ENCODE measurements at places on chromosomes 4 and X.

DNA sequence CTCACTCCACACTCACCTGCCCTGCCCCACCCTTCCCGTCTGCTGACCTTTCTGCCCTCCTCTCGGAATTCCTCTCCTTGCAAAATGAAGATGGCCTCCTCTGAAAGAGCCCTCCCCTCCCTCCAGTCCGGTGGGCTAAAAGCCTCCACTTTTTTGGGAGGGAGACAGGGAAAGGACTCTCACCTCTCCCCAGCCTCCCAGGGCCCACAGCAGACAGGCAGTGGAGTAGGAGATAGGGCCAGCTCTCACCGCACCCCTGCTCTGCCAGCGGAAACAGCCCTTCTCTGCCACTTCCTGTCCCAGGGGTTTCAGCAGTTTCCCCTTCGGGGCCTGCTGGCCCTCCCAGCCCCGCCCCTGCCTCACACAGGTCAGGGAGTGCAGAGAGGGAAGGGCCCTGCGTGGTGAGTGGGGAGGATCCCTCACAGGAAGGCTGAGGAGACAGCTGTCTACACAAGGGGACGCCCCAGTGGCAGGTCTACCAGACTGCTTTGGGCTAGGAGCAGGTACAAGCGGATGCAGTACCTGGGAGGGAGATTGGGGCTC lies 18.2 kb downstream of the ELF4 start:
- peak; percentile 92 for DNase-seq

GRCh38 chr4:35525192-35525978 lies 718.9 kb downstream of the ARAP2 start:
- no peak for DNase-seq

GRCh38 chr4:48781968-48782367 lies 1.9 kb upstream of the FRYL start:
- no peak for DNase-seq

DNA sequence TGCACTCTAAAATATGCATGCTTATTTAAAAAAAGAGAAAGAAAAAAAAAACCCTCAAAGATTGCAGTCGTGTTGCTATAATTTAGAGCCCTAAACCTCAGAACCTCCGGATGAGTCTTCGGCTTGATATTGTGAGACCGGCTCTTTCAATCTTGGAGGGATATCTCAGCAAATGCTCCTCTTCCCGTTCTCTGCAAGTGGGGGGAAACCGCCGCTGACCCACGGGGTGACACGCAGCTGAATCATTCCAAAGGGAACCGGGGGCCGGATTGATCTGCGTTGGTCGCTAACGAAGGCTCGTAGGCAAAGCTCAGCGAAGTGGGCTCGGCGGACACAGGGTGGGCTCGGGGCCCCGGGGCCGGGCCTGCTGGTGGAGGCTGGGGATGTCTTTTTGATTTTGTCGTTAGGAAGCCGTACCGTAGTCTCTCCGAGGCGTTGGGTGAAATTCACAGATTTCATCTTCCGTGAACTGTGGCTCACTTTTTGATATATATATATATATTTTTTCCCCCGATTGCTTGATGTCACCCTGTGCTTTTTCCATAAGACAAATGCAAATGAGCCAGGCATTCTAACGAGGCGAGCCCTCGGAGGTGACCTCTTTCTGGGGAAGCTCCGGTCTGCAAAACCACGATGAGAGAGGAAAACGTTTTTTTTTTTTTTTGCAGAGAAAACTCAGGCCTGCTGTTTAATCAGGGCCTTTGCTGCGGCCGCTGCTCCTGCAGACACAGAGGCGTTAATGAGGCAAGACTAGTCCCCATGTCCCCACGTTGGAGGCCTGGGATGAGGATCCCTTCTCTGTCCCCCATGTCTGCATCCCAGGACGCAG lies 110.7 kb upstream of the PPP2R3B start:
- no peak for DNase-seq

GRCh38 chr4:148021686-148022085 lies 289.8 kb downstream of the ARHGAP10 start:
- no peak for DNase-seq

- DNase-seq = no peak
Measured at GRCh38 chr4:17812125-17812524, 1.3 kb downstream of the NCAPG start.

- peak; percentile 39 for DNase-seq
Measured at GRCh38 chrX:70033348-70034051, 16.2 kb downstream of the AWAT2 start.

DNA sequence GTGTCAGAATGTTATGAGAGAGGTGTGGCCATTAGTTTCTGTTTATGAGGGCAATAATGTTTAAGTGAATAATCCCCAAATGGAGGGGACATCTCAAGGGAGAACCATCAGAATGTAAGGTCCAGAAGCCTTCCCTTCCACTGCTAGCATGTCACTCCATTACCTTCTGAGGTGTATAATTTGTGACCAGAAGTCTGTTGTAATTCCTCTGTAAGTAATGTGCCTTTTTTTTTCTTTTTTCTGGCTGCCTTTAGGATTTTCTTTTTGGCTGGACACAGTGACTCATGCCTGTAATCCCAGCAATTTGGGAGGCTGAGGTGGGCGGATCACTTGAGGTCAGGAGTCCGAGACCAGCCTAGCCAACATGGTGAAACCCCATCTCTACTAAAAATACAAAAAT lies 10.8 kb upstream of the COPS4 start:
- DNase-seq = no peak

DNA sequence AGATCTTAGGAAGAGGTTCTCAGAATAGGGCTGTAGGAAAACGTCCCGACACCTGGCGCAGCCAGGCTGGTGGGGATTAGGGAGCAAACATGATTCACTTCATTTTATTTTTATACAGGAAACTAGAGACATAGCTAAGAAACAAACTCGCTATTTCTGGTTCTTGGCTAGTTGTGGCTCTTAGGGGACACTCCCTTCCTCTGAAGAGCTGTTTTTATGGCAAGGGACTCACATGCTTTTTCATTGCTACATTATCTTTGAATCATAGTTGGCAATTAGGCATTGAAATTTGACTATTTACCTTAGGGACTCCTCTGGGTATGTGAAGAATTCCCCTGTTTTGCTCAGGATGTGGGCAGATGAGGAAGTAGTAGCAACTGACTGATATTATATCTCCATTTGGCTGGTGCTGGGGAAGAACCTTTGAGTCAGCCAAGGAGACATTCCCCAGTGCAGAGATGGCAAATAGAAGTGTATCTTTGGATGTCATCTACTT lies 174.5 kb downstream of the SMIM20 start:
- no peak for DNase-seq

- peak; percentile 78 for DNase-seq
Measured at GRCh38 chr4:169612871-169613859, 782 bp upstream of the NEK1 start.

DNA sequence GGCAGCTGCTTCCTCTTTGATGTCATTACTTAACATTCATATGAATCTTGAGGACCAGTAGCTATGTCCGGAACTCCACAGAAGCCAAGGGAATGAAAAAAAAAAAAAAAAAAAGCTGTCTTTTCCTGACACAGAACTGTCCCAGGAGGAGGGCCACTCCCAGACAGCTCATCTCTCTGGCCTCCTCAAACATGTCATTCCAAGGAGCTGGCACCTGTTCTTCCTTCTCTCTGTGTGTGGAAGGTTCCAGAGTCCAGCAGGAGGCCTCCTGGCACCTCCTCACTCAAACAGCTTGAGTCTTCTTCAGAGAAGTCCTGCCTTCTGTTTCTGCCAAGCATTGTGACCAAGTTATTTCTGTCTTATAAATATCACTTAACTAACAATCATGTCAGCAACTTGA lies 458.5 kb downstream of the AFF2 start:
- DNase-seq = no peak

- DNase-seq = no peak
Measured at GRCh38 chr4:48799157-48799556, 19.1 kb upstream of the FRYL start.

DNA sequence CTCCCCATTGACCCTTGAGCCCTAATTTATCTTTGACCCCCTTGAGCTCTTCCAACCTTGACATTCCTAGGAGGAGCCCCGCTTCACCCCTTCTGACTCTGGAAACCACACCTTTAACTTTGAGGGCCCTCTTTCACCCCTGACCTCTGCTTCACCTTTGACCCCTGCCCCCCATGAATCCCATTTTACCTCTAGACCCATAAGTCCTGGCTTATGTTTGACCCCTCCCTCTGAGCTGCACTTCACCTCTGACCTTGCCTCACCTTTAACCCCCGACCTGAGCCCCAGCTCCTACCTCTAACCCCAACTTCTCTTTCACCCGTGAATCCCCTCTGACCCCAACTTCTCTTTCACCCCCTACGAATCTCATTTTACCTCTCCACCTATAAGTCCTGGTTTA lies 169.7 kb downstream of the THOC2 start:
- DNase-seq = no peak

Measured in activated CD4-positive, alpha-beta memory T cell treated with anti-CD3 and anti-CD28 coated beads, Interleukin-2, amount 10 ng/mL, durations not matched to agents 7 days and 5 days (primary cell).